AG04450 (cell line): ENCODE measurements at places on chromosomes 5 and 9.

DNA sequence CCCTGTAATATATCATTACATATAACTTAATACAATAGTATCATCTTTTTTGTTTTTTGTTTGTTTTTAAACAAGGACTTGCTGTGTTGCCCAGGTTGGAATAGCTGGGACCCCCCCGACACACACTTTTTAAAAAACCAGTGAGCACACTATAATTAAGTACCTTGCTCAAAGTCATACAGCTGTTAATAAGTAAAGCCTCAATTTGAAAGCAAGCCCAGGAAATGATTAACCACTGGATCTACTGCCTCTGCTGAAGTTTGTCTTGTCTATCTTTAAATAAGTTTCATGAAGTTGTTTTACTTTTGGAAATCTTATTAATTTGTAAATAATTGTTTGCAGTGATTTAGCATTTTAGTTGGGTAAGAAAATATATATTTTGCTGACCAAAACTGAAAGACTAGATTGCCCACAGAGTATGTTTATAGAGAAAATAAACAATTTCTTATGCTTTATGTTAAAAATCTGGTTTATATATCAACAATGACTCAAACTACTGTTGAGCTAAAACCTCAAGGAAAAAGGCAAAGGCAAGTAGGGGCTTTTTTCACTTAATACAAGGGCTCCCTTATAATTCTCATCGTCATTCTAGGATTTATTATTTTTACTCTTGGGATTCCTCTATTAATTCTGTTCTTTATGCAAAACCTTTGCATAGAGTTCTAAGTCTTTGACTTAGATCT is 5.8 kb upstream of the CARNMT1 start:
- DNase-seq = no peak

GRCh38 chr5:150272531-150272930 is 17.0 kb downstream of the CAMK2A start:
- no peak for DNase-seq

DNA sequence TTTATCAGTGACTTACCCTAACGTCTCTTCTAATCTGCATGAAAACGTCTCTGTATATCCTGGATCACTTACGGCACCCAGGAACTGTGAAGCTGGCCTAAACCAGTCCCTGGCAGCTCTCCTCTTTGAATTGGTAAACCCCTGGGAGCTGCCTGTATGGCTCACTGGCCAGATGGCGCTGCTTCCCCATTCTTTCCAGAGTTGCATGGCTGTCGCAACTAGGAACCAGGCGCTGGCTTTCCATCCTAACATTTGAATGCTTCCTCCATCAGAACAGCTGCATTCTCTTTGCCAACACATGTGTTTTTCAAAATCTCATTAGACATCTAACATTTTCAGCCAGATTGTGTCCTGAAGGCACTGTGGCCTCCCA is 8.0 kb upstream of the PCA3 start:
- DNase-seq = no peak

GRCh38 chr5:2746561-2747032 is 4.9 kb downstream of the IRX2 start:
- no peak for DNase-seq
